Pancreas (tissue), 10 donors: ENCODE measurements at places on chromosomes 5 and 9. TPM values are rescaled to one million over a fixed set of nuclear protein-coding genes. Genes with fewer than 3 reads are reported as not detected.

- H3K36me3 ChIP-seq, result no peaks in the 10 kb centered on the region
- peak overlapping the region; percentile 2 for H3K4me3 ChIP-seq
- H3K27ac ChIP-seq, result peak overlapping the region; percentile 81
- H3K27me3 ChIP-seq, result no peaks in the 10 kb centered on the region
Observed at GRCh38 chr9:134328841-134329575, 2.8 kb downstream of the RXRA start.

DNA sequence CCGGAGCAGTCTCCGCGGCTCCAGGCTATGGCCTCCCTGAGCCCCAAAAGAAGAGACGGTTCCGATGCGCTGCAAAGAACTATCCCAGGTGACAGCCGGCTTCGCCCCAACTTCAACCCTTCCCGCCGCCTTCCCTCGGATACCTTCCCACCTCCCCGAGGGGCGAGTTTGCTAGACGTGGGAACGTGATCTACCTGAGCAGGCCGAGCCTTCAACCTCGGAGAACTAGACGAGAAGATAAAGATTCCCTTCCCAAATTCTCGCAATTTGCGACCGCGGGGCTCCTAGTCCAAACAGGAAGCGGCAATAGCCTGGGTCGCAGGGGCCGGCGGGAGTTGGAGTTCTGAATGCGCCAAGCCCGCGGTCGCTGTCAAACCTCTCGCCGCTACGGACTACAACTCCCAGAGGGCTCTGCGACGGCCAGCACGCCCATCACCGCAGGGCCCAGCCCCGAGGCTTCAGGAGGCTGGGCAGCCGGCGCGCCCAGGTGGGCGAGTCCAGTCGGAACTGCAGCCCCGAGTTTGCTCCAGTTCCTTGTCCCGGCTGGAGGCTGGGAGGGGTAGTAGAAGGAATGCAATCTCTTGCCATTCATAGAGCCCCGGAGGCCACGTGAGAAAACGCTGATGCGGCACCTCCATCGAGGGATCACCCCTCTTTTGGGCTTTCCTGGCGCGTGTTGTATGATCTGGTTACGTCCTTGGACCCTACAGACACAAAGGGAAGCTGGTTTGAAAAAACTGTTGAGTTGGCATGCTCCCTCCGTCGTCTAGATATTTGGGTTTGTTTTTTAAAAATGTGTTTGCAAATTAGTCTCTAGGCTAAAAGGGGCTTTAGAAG, at the start of gene SLC38A9:
Gene SLC38A9 (minus strand): TSS at position 302 of the 837 bp plus-strand sequence. CDS start 14,366 bp downstream, outside the sequence.
- DNase-seq, result peak; percentile 94
- H3K4me3 ChIP-seq, result peak within 1 kb of the TSS; percentile 81
- peak within 1 kb of the TSS; percentile 78 for H3K27ac ChIP-seq
- H3K36me3 ChIP-seq, result no peaks in the 10 kb centered on the region
- peaks cover 13% of the 10 kb centered on the region for H3K4me1 ChIP-seq

The FBP1 gene
- polyA plus RNA-seq, result 39.2 TPM

The MTRR gene
- polyA plus RNA-seq, result 15.1 TPM

The PKD2L2 gene
- polyA plus RNA-seq, result 0.05 TPM
